Activated CD4-positive, CD25-positive, alpha-beta regulatory T cell treated with anti-CD3 and anti-CD28 coated beads, Interleukin-2, amount 50 U/mL, for 16 hours (primary cell): ENCODE measurements at places on chromosomes 4 and X.

GRCh38 chr4:147924604-147925412 lies 192.9 kb downstream of the ARHGAP10 start:
- DNase-seq, result no peak

GRCh38 chr4:39825741-39826231 lies 127.8 kb downstream of the UBE2K start:
- no peak for DNase-seq

DNA sequence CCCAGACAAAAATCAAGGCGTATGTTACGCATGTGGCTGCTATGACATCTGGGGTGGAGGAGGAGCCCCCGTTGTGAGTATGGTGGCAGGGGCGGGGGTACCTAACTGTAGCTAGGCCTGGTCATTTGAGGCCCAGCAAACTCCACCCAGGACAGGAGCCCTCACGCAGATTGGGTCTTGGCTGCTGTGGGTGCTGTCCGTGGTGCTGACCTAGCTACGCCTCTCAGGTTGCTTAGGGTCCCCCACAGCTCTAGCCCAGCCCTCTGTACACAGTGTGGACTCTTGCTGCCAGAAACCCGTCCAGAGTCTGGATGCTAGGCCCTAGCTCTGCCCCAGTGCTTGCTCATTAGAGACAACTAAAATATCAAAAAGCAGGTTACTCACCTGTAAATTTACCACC lies 146.7 kb upstream of the PSAPL1 start:
- no peak for DNase-seq

GRCh38 chrX:126509923-126510322 lies 42.7 kb downstream of the DCAF12L1 start:
- DNase-seq, result no peak

- no peak for DNase-seq
Observed at GRCh38 chr4:73527196-73527595, 45.7 kb downstream of the AFM start.

DNA sequence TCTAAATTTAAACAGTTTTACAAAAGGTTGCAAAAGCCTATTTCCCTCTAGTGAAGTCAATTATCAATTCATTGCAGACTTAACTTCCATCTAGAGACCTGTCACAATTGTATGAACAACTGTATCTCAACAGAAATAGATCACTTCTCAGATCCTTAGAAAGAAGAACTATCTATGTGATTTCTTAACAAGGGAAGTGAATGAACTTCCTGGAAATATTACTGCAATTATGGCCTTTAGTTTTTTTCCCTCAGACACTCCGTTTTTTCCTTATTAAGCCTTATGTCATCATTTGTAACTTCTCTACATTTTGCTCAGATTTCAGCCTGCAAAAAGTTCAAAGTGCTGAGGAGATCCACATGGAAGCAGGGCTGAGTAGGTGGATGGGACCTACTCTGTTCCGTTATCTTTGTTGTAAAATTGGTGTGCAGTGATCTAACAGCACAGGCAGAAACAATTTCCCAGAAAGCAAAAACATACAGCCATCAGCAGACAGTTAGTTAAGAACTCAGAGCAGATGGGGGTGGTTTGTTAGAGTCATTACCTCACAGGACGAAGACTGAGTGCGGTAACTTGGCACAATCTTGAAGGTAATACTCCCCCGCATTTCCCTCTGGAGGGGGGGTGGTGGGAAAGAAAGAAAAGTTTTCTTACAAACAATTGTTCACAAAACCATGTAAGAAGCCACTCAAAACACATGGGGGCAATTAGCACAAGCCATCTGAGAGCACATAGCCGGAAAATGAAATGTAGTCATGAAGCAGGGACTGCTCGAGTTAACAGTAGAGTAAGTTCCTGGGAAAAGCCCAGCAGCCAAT lies 112.3 kb downstream of the NYX start:
- DNase-seq, result no peak

DNA sequence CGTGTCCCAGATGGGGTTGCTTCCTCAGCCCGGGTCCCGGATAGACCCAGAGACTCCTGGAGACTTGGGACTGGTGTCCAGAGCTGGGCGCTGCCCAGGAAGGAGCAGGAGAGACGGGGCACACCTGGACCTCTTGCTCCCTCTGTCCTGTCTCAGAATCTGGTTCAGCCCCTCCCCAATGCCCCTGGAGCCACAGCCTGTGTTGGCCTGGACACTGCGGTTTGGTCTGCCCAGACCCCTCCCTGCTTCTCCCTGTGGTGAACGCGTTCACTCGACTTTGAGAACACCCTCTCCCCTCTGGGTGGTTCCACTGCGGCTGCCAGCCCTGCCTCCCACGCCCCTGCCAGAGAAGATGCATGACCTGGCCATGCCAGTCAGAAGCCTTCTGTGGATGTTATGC lies 111.1 kb downstream of the HMX1 start:
- DNase-seq, result no peak

DNA sequence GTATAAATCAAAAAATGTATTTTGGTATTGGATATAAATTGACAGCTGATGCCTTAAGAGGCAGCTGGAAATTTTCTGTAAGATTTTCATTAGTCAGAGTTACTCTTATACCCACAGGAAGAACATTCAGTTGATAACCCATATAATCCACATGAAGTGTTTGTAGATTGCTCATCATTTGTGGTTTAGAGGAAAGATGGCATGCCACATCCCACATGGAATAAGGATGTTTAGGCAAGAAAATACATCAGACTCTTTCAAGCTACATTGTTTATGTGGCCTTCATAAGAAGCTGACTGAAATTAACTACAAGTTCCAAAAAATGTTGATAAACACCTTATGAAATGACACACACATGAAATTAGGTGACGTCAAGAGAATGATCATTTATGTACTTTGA lies 56.6 kb downstream of the AREG start:
- no peak for DNase-seq

DNA sequence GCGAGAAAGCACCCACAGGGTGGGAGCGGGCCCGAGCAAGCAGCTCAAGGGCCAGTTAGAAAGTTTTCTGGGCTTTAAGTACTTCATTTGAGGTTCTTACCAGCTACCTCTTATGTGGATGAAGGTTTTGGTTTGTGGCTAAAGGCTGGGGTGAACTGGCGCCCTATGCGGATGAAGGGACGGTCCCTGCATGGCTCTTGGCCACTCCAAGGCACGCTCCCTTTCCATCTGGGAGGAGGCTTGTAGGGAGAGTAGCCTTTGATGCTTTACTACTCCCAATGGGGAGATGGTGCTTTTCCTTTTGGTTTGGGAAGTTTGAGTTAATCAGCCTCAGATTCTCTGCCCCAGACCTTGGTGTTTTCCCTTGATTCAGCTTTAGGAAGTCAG lies 17.7 kb downstream of the MRFAP1 start:
- DNase-seq, result no peak

GRCh38 chr4:148795156-148795864 lies 353.1 kb upstream of the NR3C2 start:
- DNase-seq, result no peak

- no peak for DNase-seq
Observed at GRCh38 chrX:17944833-17945497, 83.9 kb upstream of the RAI2 start.

GRCh38 chrX:130999360-130999759 lies 58.8 kb upstream of the ARHGAP36 start:
- DNase-seq, result no peak

- no peak for DNase-seq
Observed at GRCh38 chrX:4675686-4676300, 962.3 kb upstream of the PRKX start.
